ENCODE measurements at places on chromosomes 2 and 18.

- no peak for DNase-seq
These were observed 92.7 kb upstream of the KLF7 start for GRCh38 chr2:207258263-207258991.

DNA sequence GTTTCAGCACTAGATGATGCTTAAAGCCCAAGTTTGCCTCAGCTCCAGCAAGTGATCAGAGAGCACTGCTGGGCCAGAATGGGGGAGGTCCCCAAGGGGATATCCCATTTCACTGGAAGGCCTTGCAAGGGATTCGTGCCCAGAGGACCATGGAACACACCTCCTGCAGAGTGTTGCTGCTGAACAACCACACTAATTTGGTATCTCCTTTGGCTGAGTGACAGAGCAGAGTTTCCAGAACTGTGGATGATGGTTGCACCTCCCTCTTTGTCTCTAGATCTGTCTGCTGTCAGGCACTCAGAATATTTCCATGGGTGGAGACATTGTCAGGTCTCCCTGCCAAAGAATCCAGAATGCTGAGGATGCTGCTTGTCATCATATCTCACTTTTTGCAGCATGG lies 484.8 kb upstream of the NETO1 start:
- DNase-seq = no peak

DNA sequence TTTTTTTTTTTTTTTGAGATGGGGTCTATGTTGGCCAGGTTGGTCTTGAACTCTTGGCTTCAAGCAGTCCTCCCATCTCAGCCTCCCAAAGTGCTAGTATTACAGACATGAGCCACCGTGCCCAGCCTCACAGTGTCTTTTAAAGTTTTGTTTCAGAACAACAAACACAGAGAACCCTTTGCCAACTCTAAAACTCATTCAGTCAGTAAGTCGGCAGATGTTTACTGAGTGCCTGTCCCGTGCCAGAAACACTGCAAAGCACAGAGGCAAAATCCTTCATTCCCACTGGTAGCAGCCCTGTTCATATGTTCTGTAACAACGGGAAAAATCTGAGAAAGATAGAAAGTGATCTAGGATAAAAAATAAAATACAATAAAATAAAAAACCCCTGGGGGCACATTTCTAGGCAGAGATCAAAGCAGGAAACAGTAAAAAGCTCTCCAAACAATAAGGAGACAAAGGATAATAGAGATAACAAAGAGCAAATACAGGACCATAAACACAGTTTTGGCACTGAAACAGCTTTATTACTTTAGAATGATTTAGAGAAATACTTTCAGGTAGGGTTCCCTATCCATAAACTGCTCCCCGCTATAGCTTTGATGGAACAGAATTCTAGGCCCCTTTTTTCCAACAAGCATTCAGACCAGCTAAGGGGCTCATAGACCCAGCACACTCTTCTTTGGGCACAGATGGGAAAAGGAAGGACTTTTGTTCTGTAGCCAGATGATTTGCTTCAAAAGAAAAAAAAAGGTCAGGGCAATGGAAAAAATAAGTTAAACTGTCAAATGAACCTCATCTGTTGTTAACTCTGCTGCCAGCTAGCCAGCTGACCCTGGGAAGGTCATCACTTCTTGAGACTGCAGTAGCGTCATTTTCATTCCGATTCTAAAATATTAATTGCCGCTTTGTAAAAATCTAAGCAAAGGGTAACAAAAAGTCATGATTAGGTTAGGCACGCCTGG lies 212.3 kb downstream of the CDH20 start:
- DNase-seq = no peak

- no peak for DNase-seq
These were observed 44.7 kb downstream of the CMPK2 start for GRCh38 chr2:6820903-6821584.

GRCh38 chr2:25606892-25607291 lies 66.5 kb downstream of the DTNB start:
- DNase-seq = peak; percentile 43

DNA sequence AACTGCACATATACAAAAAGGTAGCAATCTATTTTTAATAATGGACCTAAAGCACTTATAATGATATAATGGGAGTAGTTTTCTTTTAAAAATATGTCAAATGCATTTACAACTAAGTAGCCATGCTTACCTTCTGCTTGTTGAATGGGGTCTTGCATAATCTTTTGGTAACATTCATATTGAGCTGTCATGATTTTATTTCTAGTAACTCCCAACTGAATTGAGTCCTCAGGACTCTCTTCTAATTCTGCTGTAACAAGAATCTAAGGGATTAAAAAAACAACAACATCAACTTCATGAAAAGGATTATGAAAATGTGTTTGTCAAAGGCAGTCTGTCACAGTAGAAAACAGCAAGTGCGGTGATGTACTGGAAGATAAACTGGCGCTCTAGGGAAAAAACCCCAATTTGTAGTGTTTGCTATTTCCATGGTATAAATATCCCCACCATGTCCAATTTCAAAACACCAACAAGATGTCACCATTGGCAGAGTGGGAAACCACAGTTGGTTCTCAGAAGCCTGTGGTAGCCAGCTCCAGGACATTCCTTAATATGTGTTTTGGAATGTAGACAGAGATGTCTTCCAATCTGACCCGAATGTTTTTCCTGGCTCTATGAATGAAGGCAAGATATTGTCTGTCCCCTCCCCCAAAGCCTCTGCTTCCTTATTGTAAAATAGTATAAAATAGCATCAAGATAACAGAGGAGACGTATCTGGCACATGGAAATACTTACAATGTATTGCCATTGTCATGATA lies 64.8 kb downstream of the CALCRL start:
- no peak for DNase-seq

- no peak for DNase-seq
These were observed 45.5 kb downstream of the TWSG1 start for GRCh38 chr18:9380101-9380500.

DNA sequence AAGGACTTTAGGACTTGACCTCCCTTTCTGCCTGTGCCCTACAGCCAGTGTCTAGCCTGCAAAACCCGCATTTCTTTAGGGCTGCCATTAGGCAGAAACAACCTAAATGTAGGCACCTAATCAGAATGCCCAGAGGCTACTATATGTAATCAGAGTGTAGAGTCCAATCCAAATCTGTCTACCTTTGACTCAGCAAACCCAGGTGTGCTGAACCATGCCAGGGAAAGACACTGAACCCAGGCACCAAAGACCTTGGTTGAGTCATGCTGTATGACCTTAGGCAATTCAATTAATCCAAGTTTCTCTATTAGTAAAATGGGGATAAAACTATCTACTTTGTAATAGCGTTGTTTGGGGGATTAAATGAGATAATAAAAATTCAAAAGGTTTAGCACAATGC lies 20.7 kb downstream of the CAPN14 start:
- no peak for DNase-seq

GRCh38 chr2:15096873-15097272 lies 464.3 kb downstream of the NBAS start:
- no peak for DNase-seq

Measured in CD4-positive, alpha-beta T cell treated with Interleukin-2 at 100 ng/mL for 4 hours (primary cell).